ENCODE measurements at places on chromosomes 13 and 19. TPM values are rescaled to one million over a fixed set of nuclear protein-coding genes. Genes with fewer than 3 reads are reported as not detected.

VSTM2B gene
- total RNA-seq, result not detected

TTYH1 gene
- total RNA-seq, result 1.9 TPM

CEACAM7 gene
- 0.16 TPM for total RNA-seq

CXCL17 gene
- not detected for total RNA-seq

LRP3 gene
- total RNA-seq, result 20.8 TPM

ERICH6B gene
- not detected for total RNA-seq

FREM2 gene
- not detected for total RNA-seq

GMIP gene
- 3.0 TPM for total RNA-seq

TNNT1 gene
- 140 TPM for total RNA-seq

DAND5 gene
- total RNA-seq, result 12.7 TPM

DNA sequence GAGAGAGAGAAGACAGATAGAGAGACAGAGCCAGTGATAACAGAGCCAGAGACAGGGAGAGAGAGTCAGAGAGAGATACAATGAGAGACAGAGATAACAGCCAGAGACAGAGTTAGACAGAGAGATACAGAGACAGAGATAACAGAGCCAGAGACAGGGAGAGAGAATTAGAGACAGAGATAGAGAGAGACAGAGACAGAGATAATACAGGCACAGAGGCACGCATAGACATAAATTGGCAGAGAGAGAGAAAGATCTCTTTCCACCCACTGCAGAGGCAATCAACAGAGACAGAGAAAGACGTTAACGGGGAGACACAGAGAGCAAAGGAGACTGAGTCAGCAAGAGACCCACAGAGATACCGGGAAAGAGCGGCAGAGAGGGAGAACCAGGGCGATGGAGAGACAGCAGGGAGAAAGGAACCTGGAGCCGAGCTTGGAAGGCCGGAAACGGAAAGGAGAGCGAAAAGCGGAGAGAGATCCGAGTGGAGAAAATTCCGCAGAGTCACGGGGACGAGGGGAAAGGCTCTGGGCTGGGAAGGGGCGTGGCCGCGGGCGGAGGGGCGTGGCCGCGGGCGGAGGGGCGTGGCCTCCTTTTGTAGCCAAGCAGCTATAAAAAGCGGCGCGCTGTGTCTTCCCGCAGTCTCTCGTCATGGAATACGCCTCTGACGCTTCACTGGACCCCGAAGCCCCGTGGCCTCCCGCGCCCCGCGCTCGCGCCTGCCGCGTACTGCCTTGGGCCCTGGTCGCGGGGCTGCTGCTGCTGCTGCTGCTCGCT, at the start of gene TNFSF9:
Gene TNFSF9 (plus strand): TSS at position 641 of the 777 bp plus-strand sequence. CDS start 11 bp downstream, at position 652.
- peak within 1 kb of the TSS; percentile 81 for H3K27ac ChIP-seq
- peaks cover 39% of the 10 kb centered on the region for H3K4me1 ChIP-seq
- peaks cover 12% of the 10 kb centered on the region for H3K27me3 ChIP-seq
- peak; percentile 90 for DNase-seq
- peaks cover 8% of the 10 kb centered on the region for H3K36me3 ChIP-seq

GRCh38 chr19:42313840-42314755, 989 bp downstream of the TMEM145 start:
- H3K36me3 ChIP-seq, result no peaks in the 10 kb centered on the region
- H3K4me1 ChIP-seq, result peaks cover 14% of the 10 kb centered on the region
- DNase-seq, result no peak
- H3K27ac ChIP-seq, result no peak overlapping the region
- H3K27me3 ChIP-seq, result peaks cover 63% of the 10 kb centered on the region

- DNase-seq, result no peak
- no peaks in the 10 kb centered on the region for H3K36me3 ChIP-seq
- H3K27ac ChIP-seq, result no peak overlapping the region
- no peak overlapping the region for H3K4me3 ChIP-seq
These were observed 37.2 kb upstream of the ATP11A start for GRCh38 chr13:112652512-112653070.

GRCh38 chr13:38166116-38166515, 183.5 kb upstream of the UFM1 start:
- no peak for DNase-seq
- no peaks in the 10 kb centered on the region for H3K36me3 ChIP-seq
- no peak overlapping the region for H3K27ac ChIP-seq

DNA sequence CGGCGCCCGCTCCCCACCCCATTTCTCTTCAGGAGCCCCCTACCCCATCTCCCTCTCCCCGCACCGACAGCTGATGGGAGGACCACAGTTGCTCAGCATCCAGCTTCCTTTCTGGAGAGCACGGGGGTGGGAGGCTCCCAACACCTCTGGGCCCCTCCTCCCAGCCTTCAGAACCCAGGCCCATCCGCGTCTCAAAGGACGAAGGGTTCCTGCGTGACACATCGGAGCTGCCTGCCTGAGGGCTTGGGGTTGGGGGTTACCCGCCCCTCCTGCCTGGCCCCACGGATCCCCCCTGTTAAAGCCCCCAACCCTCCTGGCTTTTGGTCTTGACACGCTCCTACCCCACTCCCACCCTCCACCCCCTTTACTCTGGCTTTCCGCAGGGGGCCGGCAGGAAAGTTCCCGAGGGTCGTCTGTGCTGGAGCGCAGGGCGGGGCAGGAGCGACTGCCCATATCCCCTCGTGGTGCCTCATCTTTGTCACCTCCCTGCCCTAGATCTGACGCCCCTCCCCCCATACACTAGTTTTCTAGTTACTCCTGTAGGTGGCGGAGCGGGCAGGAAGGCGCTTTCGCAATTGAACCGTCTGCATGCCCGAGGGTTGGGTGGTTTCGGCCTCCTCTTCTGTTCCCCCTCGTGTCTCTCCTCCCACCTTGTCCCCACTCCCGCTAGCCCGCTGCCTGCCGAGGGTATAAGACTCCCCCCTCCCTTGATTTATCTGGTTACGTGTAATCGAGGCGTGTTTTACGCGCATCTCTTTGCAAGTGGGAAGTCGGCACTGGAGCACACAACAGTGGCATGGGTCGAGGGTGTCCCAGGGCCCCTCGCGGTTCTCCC, 924 bp downstream of the TRAPPC5 start:
- peaks cover 32% of the 10 kb centered on the region for H3K27me3 ChIP-seq
- H3K36me3 ChIP-seq, result peaks cover 19% of the 10 kb centered on the region
- peak overlapping the region; percentile 97 for H3K4me3 ChIP-seq
- peak overlapping the region; percentile 87 for H3K27ac ChIP-seq
- peak; percentile 66 for DNase-seq

DNA sequence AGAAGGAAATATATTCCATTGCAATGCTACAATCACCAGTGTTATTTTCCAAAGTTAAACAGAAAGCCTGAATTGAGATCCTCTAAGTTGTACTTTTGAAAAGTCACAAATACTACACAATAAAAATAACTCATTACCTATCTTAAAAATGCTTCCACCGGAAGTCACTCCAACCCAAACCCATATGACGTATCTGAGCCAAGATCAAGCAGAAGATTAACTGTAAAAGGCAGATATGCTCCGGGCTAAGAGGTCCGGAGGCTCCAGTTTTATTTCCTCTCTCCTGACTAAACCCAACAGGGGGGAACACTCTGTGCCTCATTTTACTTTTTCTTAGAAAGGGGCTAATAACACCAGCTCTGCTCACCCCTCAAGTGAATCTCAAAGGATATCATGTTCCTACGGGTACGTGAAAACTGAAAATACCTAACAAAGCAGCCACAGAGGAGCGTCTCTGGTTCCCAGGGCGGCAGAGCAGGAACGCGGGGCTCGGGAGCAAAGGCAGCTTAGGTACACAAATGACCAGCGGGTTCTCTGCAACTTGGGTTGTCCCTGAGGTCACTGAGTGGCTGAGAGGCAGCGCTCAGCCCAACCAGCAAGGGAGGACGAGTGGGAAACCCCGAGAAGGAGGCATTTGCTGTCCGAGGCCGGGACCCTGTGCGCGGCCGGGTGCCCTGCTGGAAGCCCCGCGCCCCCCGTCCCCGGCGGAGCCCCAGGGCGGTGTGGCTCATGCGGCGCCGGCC, 750 bp downstream of the RAB20 start:
- H3K27ac ChIP-seq, result peak overlapping the region; percentile 96
- peak overlapping the region; percentile 92 for H3K4me3 ChIP-seq
- H3K36me3 ChIP-seq, result no peaks in the 10 kb centered on the region

- H3K4me1 ChIP-seq, result no peaks in the 10 kb centered on the region
- no peak overlapping the region for H3K4me3 ChIP-seq
- no peaks in the 10 kb centered on the region for H3K27me3 ChIP-seq
- no peak for DNase-seq
- H3K27ac ChIP-seq, result no peak overlapping the region
These were observed 23.5 kb downstream of the ZNF544 start for GRCh38 chr19:58252102-58252685.

GRCh38 chr13:108113407-108113806, 101.9 kb downstream of the LIG4 start:
- no peak overlapping the region for H3K27ac ChIP-seq
- no peaks in the 10 kb centered on the region for H3K4me1 ChIP-seq
- no peak overlapping the region for H3K4me3 ChIP-seq
- no peaks in the 10 kb centered on the region for H3K36me3 ChIP-seq

GRCh38 chr19:34299576-34299975, 45.2 kb downstream of the GARRE1 start:
- H3K27me3 ChIP-seq, result no peaks in the 10 kb centered on the region
- no peak overlapping the region for H3K4me3 ChIP-seq
- DNase-seq, result no peak
- peaks cover 39% of the 10 kb centered on the region for H3K36me3 ChIP-seq
- H3K4me1 ChIP-seq, result peaks cover 12% of the 10 kb centered on the region

GRCh38 chr13:110017379-110017778, 231.0 kb upstream of the IRS2 start:
- no peaks in the 10 kb centered on the region for H3K36me3 ChIP-seq
- H3K27me3 ChIP-seq, result peaks cover 3% of the 10 kb centered on the region
- no peak overlapping the region for H3K4me3 ChIP-seq
- H3K4me1 ChIP-seq, result peaks cover 6% of the 10 kb centered on the region
- no peak for DNase-seq

- H3K27ac ChIP-seq, result no peak overlapping the region
- no peak for DNase-seq
- no peak overlapping the region for H3K4me3 ChIP-seq
- H3K36me3 ChIP-seq, result peaks cover 64% of the 10 kb centered on the region
These were observed 25.0 kb downstream of the SERPINE3 start for GRCh38 chr13:51364404-51365008.

DNA sequence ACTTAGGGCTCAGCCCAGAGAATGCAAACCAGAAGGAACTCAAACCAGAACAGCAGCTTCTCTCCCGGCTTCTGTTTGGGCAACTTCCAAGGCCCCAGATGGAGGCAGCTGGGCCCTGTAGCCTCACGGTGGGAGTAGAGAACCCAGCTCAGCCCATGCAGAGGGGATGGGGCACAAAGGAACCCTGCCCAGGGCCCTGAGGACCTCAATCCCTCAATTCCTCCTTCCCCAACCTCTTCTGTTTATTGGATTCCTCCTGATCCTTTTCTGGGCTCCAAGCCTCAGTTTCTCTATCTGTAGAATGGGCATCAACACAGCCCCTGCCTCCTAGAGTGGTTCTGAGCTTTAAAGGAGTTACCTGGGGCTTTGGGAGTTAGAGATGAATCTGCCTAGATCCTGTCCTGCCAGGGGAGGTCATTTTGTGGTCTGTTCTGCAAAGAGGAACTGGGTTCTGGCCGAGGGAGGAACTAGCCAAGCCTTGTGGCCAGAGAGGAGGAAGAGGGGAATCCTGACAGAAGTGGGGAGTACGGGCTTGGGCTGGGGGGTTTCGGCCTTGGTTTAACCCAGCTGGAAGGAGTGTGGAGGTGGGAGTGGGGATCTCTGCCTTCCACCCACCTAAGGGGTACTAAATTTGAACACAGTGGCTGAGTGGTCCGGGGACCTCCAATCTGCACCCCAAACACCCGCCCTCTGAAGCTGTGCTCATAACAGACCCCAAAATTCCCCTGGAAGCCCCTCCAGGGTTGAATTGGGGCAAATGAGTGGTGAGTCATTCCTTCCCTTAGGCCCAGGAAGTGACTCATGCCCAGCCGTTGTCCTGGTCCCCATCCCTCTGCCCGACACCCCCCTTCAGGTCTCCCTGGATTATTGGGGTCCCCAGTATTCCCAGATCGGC, 2.7 kb downstream of the ADGRE5 start:
- no peaks in the 10 kb centered on the region for H3K27me3 ChIP-seq
- H3K27ac ChIP-seq, result peak overlapping the region; percentile 92
- H3K4me1 ChIP-seq, result peaks cover 65% of the 10 kb centered on the region
- H3K36me3 ChIP-seq, result peaks cover 9% of the 10 kb centered on the region

GRCh38 chr19:9721861-9722260, 46.7 kb downstream of the ZNF846 start:
- H3K36me3 ChIP-seq, result no peaks in the 10 kb centered on the region
- no peak overlapping the region for H3K27ac ChIP-seq
- H3K4me1 ChIP-seq, result no peaks in the 10 kb centered on the region
- H3K27me3 ChIP-seq, result peaks cover 9% of the 10 kb centered on the region
- no peak overlapping the region for H3K4me3 ChIP-seq

DNA sequence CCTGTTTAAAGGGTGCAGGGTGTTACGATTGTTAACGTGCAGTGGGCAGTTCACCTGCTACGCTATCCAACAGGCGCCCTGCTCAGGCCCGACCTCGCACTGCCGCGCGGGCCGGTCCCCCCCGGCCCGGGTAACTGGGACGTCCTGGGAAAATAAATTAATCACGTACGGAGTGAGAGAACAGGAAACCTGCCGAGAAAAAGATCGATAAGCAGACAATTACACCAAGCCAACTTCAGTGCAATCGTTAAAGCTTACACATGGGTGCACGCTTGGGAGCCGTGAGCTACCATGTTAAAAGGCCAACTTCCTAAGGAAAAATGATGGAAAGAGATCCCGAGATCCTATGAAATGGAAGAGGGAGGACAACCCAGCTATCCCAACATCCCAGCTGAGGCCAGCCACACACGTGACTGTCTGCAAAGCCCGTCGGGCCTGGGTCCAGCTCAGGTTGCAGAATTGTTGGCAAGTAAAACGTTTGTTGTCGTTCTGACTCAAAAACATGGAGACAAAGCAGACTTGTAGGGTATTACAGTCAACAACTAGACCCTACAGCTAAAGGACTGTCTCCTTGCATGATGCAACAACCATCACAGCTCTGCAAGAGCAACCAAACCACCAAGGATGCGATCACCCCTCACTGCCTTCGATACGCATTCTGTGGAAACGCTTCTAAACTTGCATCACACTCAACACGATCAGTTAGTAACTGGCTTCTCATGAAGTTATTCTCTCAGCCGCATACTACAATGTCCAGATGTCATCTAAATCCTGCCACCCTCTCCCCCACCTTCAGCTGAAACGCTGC, 741 bp upstream of the TUBGCP3 start:
- peaks cover 38% of the 10 kb centered on the region for H3K4me1 ChIP-seq
- H3K4me3 ChIP-seq, result peak overlapping the region; percentile 99
- H3K36me3 ChIP-seq, result no peaks in the 10 kb centered on the region
- H3K27me3 ChIP-seq, result no peaks in the 10 kb centered on the region
- no peak for DNase-seq

GRCh38 chr19:53971673-53972072, 8.9 kb downstream of the CACNG8 start:
- no peak for DNase-seq
- peaks cover 43% of the 10 kb centered on the region for H3K27me3 ChIP-seq
- H3K4me1 ChIP-seq, result no peaks in the 10 kb centered on the region
- no peak overlapping the region for H3K27ac ChIP-seq
- no peak overlapping the region for H3K4me3 ChIP-seq

- DNase-seq, result no peak
- H3K4me1 ChIP-seq, result no peaks in the 10 kb centered on the region
- no peaks in the 10 kb centered on the region for H3K36me3 ChIP-seq
- H3K4me3 ChIP-seq, result no peak overlapping the region
These were observed 109.4 kb upstream of the C1QTNF9B start for GRCh38 chr13:24006520-24007248.

- H3K27ac ChIP-seq, result no peak overlapping the region
- no peak for DNase-seq
- H3K4me3 ChIP-seq, result peak overlapping the region; percentile 91
- H3K36me3 ChIP-seq, result peaks cover 25% of the 10 kb centered on the region
These were observed 1.1 kb downstream of the ATP13A1 start for GRCh38 chr19:19662344-19662743.

- H3K36me3 ChIP-seq, result no peaks in the 10 kb centered on the region
- H3K27me3 ChIP-seq, result peaks cover 3% of the 10 kb centered on the region
- no peak for DNase-seq
- no peaks in the 10 kb centered on the region for H3K4me1 ChIP-seq
These were observed 276.4 kb upstream of the EDNRB start for GRCh38 chr13:78194904-78195639.

All from left ventricle myocardium inferior (tissue), 1 donor.